ENCODE measurements at places on chromosomes 11 and 22.
A peak's percentile ranks its signal among the peaks of the same experiment; 100 is the strongest.

- no peak for DNase-seq
Measured at GRCh38 chr22:37751449-37752188, 54.8 kb downstream of the TRIOBP start.

DNA sequence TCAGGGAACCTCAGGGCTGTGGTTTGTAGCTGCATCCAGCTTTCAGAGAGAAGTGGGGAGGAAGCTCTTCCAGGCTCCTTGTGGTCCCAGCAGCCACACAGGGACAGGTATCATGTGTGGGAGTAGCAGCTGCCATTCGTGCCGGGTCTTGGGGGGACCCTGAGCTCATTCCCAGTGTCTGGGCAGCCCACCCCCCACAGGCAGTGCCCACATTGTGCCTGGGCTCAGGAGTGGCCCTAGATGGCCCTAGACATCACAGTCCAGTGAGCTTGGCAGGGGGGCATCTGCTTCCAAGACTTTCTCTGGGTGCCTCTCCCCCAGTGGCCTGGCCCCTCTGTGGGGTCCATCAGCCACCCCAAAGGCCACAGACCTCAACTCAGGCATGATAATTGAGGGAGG is 619.7 kb downstream of the BRD1 start:
- DNase-seq = peak; percentile 26

DNA sequence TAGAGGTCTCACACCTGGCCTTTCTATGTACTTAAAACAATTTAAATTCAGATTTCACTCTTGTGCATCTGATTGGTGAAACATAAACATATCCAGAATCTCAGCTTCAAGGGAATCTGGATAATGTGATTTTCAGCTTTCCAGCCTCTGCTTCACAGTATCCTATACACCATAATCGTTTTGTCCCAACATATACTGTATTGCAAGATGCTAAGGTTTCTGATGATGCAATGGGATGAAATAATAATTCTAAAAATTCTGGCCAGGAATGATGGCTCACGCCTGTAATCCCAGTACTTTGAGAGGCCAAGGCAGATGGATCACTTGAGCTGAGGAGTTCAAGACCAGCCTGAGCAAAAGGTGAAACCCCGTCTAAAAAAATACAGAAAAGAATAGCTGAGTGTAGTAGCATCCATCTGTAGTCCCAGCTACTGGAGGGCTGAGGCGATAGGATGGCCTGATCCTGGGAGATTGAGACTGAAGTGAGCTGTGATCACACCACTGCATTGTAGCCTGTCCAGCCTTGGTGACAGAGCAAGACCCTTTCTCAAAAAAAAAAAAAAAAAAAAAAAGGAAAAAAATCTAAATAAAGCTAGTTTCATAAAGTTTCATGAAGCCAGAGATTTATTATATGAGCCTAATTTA is 41.0 kb upstream of the CTSC start:
- no peak for DNase-seq

DNA sequence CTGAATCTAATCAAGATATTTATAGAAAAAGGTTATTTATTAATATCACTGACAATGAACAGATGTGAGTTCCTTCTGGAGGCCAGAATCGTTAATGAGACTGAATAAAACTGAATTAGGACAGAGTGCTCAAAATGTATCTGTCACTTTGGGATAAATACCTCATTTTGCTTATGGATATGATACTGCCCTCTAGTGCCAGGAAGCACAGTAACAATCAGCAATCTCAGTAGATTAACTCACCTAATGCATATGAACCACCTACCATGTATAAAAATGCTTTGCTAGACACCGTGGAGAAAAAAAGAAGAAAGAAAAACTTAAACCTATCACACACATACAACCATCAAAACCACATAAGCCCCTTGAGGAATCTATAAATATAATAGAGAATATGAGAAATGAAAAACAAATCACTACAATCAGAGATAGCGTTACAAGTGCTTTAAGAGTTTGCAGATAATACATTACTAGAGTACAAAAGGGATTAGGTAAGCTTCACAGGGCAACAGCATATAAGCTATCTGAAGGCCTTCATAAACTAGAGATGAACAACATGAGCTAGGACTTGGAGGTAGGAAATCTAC is 117.4 kb downstream of the SGSM3 start:
- DNase-seq = no peak

DNA sequence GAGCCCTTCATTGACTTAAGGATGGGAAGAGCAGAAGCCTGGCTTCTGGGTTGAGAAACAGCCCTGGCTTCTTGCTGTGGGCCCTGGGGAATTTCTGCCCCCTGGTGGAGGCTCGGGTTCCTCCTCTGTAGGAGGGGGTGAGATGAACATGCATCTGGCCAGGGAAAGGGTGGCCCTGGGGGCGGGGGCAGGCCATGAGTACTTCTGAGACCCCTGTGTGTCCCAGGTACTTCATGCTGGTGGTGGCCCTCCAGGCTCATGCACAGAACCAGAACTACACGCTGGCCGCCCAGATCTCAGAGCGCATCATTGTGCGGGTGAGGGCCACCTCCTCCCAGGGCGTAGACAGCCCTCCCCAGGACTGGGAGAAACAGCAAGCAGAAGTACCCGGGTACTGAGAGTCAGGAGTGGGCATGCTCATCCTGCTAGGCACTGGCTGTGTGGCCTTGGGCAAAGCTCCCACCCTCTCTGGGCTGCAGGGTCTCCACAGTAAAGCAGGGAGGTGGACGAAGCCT is 15.8 kb downstream of the TMEM258 start:
- peak; percentile 81 for DNase-seq

GRCh38 chr11:123354371-123354975 is 75.6 kb upstream of the GRAMD1B start:
- no peak for DNase-seq

- peak; percentile 85 for DNase-seq
Measured at GRCh38 chr11:65588199-65589054, 7.2 kb downstream of the KCNK7 start.

DNA sequence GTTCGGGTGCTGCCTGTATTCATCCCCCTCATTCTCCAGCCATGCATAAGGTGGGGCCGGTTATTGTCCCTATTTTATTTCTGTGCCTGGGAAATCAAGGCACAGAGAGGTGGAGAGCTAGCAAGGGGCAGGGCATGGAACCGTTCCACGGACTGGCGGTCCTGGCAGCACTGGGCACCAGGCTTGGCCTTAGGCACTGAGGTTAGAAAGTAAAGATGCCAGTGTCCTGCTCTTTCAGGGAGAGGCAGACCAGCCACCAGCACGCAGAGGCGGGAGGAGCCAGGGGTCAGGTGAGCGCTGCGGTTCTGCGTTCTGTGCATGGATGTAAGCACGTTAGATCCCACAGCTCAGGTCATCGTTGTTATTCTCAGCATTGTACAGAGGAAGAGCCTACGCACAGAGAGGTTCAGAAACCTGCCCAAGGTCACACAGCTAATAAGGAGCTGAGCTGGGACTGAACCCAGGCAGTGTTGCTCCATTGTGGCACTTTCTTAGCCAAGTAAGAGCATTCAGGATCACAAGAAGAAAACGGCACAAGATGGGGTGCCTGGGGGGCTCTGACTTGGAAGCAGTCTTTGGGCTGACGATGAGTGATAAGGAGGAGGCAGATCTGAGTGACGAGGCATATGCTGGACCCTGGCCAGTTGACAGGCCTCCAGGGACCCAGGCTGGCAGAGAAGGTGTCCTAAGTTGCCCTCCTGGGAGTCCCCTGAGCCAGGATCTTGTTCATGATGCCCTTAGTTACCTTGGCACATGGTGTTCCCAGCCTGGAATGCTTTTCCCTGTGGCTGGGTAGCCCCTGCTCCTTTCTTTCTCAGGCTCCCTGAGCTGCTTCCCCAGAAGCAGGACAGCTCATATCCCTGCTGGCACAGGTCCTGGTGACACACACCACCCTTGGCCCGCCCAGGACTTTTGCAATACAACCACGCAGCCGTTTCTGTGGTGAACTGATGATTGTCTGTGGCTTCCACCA is 41.1 kb downstream of the OSBPL5 start:
- no peak for DNase-seq

- no peak for DNase-seq
Measured at GRCh38 chr11:107202241-107202640, 184.0 kb upstream of the GUCY1A2 start.

- DNase-seq = no peak
Measured at GRCh38 chr22:43983808-43984207, 28.6 kb downstream of the SAMM50 start.

DNA sequence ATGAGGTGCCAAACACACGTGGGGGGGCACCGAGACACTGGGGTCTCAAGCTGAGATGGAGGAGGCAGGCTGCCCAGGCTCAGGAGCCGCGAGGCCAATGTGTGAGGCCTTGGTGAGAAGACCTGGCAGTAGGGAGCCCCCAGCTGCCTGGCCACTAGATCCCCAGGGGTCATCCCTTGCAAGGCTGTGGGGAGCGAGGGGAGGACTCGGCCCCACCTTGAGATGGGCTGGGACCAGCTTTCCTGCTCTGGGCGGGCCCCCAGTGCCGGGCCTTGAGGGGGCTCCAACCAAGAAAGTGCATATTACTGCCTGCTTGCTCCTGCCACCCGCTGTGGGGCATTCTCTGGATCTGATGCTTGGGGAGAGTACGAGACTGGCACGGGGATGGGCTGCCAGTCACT is 107.0 kb downstream of the CTTN start:
- DNase-seq = no peak

- no peak for DNase-seq
Measured at GRCh38 chr22:29629903-29630516, 26.6 kb downstream of the NF2 start.

DNA sequence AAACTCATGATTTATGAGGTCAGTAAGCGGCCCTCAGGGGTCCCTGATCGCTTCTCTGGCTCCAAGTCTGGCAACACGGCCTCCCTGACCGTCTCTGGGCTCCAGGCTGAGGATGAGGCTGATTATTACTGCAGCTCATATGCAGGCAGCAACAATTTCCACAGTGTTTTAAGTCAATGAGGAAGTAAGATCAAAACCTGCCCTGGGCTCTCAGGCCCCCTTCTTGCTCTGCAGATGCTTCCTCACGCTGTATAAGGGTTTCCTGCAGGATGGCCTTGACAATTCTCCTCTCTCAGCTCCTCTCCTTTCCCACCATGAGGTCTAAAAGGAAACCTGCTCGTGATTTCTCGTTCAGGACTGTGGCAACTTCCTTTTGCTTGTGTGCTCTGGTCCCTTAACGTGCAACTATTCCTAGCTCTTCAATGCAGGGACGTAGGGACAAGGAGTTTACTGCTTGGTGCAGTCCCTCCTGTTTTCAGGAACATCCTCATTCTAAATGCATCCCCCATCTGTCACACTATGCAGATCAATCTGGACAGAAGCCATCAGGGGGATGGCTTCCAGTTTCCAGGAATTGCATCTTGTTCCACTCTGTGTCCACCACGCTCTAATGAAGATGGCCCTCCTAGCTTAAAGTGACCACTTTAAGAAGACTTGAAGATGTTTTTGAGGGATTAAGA is 64.3 kb upstream of the IGLL5 start:
- DNase-seq = no peak

- DNase-seq = no peak
Measured at GRCh38 chr11:92670308-92670890, 299.1 kb upstream of the MTNR1B start.

- no peak for DNase-seq
Measured at GRCh38 chr22:20086101-20086599, 6.1 kb downstream of the DGCR8 start.

DNA sequence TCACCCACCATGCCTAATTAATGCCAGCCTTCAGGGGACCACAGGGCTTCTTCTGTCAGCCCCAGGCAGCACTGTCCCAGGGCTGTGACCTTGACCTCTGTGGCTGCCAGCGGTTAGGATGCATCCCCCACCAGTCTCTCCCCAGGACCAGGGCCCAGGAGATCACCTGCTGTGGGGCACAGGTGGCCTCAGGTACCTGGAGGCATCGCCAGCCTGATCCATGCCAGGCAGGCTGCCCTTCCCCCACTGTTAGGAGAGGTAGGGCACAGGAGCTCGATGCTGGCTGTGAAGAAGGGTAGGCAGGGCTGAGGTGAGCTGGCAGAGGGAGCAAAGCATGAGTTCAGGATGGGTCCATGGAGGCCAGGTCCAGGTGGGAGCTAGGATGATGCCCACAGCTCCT is 16.7 kb upstream of the MDK start:
- no peak for DNase-seq

- DNase-seq = no peak
Measured at GRCh38 chr11:72141066-72141465, 5.5 kb downstream of the FOLR3 start.

- DNase-seq = no peak
Measured at GRCh38 chr11:129267716-129268115, 75.6 kb upstream of the ARHGAP32 start.

DNA sequence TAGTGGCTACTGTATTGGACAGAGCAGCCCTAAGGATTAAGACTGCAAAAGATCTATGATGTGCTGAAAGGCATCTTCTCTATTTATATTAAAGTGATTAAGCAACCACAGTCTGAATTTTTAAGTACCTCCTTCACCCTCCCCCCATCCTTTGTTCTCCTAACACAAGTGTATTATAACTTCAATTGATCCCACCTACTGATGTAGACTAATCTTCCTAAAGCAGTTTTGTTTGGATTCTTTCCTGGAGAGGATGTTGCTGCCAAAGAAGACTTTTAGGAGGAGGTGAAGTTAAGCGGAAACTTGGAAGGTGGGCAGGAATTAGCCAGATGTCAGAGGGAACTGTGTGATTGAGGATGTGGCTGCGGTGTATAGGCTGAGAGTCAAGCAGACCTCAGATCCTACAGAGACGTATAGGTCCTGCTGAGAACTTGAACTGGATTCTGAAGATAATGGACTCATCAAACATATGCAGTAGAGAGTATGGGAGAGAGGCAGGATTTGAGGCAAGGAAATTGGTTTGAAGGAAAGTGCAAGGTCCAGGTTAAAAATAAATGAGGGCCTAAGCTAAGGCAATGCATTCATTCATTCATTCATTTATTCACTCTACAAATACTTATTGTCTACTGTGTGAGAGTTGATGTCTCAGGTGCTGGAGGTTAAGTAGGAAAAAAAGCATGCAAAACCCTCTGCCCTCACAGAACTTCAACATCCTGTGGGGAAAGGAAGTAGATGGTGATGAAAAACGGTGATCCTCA is 5.2 kb upstream of the RASSF10 start:
- DNase-seq = no peak

DNA sequence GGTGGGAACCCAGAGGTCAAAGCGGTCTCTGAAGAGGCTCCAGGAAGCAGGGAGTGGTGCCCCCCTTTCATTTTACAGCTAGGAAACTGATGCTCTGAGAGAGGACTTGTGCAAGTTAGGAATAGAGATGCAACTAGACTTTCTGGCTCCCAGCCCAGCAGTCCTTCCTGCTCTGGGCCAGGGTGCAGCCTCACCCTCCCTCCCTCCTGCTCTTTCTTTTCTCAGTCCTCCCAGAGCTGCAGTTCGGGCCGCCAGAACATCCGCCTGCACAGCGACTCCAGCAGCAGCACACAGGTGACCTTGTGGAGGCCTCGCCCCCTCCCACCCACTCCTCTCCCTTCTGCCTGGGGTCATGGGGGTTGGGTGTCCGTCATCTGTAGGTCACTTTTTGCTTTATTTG is 51.5 kb downstream of the LHFPL7 start:
- no peak for DNase-seq

DNA sequence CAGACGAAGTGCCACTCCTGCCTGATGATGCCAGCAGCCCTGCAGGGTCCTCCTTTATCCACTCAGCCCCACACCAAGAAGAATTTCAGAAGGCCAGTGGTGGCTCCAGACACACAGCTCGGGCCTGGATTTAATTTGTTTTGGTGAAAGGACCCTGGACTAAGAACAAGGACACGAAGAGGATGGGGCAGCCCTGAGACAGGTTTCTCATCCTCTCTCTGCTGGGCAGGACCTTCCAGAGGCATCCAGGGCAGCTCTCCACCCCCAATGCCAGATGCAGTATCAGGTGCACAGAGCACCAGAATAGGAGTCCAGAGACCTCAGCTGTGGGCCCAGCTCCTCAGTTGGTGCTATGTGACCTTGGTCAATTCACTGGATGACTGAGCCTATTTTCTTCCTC is 72.0 kb downstream of the TRIM29 start:
- DNase-seq = no peak

- no peak for DNase-seq
Measured at GRCh38 chr11:95682552-95682951, 107.0 kb downstream of the FAM76B start.

Measured in activated CD8-positive, alpha-beta memory T cell treated with anti-CD3 and anti-CD28 coated beads for 24 hours (primary cell).